Uterus (tissue), 4 donors: ENCODE measurements at places on chromosomes 4 and X. TPM values are rescaled to one million over a fixed set of nuclear protein-coding genes. Genes with fewer than 3 reads are reported as not detected.
A peak's percentile ranks its signal among the peaks of the same experiment; 100 is the strongest.

DNA sequence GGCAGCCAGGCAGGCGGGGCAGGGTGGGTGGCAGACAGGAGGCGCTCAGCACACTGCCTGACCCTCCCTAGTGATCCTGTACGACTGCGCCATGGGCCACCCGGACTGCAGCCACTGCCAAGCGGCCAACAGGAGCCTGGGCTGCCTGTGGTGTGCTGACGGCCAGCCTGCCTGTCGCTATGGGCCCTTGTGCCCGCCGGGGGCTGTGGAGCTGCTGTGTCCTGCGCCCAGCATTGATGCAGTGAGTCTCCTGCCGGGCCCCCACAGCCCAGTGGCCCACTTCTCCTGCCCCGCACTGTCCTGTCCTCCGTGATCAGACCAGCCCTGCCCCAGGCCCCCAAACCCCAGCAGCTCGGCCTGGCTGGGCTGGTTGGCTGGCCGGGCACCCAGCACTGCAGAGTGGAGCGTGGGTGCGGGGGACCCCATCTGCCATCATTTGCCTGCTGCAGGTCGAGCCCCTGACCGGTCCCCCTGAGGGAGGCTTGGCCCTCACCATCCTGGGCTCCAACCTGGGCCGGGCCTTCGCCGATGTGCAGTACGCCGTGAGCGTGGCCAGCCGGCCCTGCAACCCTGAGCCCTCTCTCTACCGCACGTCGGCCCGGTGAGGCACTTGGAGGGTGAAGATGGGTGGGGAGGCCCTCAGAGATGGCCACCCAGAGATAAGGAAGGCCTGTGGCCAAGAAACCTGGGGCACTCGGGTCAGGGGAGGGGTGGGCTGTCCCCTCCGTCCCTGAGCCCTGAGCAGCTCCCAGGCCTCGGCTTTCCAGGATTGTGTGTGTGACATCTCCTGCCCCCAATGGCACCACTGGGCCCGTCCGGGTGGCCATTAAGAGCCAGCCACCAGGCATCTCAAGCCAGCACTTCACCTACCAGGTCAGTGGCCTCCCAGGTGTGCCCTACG is 7.6 kb downstream of the PLXNB3 start:
- no peak for DNase-seq

- DNase-seq = no peak
These were observed 39.6 kb downstream of the FAM47C start for GRCh38 chrX:37047776-37048175.

DNA sequence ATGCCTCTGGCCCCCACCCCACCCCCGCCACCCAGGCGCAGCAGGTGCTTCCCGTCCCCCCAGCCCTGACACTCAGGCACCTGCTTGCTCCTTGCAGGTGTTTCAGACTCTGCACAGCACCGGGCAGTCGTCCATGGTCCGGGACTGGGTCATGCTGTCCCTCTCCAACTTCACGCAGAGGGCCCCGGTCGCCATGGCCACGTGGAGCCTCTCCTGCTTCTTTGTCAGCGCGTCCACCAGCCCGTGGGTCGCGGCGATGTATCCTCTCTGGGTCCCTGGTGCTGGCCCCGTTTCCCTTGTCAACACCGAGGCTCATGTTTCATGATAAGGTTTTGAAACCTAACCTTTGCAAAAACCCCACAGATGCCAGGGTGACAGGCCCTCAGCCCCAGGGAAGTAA is 10.2 kb upstream of the MSANTD1 start:
- DNase-seq = no peak

The CXCL3 gene
- total RNA-seq = not detected

DNA sequence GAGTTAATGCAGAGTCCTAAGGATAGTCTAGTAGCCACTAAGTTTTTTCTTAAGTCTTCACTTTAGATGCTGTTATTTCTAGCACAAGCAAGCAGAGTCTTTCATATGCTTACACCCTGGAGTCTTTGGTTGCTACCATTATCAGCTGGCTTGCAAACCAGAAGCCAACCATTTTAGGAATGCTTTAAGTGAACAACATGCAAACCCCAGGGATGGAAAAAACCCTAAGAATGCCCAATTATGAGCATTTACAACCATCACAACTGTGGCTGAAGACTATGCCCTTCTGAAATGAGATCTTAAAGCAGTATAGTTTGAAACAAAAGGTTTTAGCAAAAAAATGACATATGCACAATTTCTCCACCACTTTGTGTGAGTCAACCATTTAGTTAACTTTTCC is 6.6 kb downstream of the MID1IP1 start:
- DNase-seq = no peak

The MAGEB16 gene
- not detected for total RNA-seq

- no peak for DNase-seq
These were observed 129.1 kb upstream of the STIM2 start for GRCh38 chr4:26731351-26732035.

DNA sequence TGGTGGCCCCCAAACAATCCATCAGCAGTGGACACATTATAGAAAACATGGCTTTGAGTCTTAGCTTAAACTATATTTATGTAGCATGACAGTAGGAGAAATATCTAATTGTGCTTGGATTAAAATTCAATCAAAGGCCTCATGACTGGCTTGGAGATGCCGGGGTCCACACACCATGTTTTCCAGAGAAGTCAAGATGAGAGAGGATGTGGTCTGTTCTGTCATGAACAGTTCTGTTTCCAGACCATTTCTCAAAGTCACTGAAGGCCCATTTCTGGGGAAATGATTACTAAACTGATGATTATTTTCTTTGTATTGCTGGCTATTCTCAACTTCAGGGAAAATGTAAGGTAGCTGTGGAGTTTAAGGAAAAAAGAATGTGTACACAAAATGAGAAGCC is 76.3 kb downstream of the C4orf51 start:
- DNase-seq = no peak

DNA sequence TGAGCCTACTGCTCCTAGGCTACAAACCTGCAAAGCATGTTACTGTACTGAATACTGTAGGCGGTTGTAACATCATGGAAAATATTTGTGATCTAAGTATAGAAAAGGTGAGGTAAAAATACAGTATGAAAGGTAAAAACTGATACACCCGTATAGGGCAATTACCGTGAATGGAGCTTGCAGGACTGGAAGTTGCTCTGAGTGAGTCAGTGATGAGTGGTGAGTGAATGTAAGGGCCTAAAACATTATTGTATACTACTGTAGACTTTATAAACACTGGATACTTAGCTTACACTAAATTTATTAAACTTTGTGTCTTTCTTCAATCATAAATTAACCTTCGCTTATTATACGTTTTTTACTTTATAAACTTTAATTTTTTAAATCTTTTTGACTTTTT is 3.7 kb downstream of the KIF4A start:
- no peak for DNase-seq

The TMEM156 gene
- not detected for total RNA-seq

DNA sequence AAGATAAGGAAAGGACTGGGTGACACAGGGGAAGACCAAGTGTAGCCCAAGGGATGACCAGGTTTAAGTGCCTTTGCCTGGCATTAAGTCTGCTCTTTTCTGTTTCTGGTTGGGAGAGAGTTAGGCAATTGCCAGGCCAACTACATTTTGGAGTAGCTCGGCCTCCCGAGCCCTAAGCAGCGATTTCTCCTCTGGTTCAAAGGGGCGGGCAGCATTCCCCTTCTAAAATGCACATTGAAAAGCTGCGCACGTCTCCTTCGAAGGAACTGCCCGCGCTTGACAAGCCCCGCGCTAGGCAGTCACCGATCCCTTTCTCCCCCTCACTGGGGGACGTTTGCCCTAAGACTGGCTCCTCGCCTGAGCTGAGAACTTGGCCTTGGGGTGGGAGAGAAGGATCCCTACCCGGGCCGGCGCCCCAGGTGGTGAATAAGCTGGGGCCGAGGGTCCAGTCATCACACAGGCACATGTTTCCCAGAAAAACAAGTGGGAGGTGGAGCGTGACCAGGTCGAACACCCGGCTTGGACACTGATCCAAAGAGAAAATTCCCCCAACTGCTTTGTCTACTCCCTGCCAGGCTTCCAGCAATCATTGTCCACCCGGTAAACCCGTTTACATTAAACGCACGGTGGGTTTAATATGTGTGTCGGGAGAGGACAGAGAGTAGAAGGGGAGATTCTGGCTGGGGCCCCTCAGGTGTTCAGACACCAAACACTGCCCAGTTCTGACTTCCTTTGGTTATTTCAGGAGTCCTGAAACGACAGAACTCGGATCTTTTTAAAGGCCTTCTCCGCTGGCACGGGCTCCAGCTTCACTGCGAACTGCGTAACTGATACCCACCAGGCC is 4.0 kb downstream of the ARX start:
- no peak for DNase-seq

- DNase-seq = no peak
These were observed 5.0 kb downstream of the GPR78 start for GRCh38 chr4:8585186-8585585.

DNA sequence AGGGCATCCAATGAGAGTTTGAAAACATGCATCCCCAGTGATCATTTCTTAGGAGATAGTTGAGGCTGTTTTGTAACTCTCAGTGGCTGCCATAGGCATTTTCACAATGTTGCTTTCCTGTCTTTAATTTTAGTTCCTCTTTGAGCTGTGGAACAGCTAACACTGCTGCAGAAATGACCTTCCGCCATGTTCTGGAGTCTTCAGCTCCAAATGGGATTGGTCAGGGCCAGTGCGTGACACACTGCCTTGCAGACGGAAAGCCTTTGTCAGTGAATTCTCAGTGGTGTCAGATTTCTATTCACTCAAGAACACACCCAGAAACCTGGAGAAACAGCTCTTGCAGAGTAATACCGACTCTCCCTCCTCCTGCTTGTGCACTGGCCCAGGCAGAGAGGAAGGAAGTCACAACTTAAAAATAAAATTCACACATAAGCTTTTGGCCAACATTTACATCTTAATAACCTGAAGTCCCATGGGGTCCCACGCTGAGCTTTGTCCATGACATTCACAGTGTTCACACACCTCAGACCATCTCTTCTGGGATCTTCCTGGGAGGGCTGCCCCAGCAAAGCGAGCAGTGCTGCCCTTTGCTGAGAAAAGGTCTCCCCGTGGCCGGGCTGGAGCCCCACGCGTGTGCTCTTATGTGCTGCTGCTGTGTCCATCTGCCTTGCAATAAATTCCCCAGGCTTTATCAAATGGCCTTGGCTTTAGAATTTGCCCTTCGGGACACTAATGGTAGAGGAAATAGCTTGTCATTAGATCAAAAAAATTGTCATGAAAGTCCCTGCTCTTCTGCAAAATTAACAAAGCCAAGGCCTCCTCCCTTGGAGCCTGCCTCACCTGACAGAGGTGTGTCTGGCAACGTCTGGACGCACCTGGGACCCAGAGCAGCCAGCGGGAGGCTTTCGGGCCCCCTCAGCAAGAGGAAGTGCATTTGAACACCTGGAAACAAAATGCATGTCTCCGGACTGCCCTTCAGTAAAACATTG is 126.8 kb downstream of the IRF2 start:
- DNase-seq = no peak

- no peak for DNase-seq
These were observed 2.5 kb upstream of the TMEM154 start for GRCh38 chr4:152682143-152682941.

DNA sequence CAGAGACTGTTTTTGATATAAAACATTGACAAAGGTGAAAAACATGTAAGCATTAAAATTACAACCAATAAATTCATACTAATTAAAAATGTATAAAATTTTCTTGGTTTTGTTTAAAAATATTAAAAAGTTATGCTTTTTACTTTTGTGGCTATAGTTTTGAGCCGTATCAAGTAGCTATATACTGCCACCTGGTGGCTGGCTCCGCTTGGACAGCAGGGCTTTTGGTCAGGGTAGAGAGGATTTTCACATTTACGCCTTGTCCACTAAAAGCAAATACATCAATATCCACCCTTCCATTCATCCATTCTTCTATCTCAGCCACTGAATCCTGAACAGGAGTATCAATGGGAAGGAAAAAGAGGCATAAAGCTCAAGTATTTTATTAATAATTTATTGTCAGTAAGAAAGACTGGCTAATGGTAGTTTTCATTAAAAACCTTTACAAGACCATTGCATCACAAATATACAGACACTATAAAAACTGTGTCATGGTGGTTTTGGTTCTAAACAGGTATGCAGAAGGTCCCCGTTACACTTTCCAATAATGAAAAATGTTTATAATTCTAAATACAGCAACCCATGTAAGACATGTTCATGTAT is 32.1 kb upstream of the MTNR1A start:
- DNase-seq = peak; percentile 60

GRCh38 chr4:182975806-182976205 is 58.6 kb upstream of the DCTD start:
- no peak for DNase-seq

DNA sequence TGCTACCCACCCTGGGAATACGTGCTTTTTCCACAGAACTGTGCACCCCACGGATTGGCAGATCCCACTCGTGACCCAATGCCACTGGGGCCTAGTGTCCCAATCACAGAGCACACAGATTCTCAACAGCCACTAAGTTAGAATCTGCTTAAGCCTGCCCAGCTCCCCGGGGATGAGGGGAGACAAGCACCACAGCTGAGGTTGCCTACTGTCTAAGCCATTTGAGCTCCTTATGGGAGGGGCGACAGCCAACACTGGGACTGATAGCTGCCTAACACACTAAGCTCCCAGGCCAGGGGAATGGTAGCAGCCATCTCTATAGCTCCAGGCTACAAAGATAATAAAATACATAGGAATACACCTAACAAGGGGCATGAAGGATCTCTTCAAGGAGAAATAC is 93.5 kb upstream of the GUCY1A1 start:
- DNase-seq = no peak

GRCh38 chr4:186104890-186105646 is 564 bp downstream of the FAM149A start:
- DNase-seq = peak; percentile 23

DNA sequence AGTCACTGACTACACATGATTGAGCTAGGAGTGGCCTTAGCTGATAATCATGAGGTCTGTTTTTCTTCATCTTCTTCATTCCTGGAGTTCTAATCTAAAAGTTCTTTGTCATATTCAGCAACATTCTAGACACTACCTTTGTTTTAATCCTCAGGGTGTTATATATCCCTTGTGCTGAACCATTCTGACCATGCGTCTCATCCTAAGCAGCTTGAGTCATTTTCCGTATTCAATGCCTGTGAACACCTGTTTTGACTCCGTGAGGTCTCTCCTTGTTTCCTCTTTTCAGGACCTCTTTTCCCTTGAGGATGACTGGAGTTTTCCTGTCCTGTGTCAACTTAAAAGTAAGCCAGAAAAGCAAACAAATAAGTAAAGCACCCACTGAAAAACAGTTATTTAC is 597.9 kb downstream of the GBA3 start:
- DNase-seq = no peak

- DNase-seq = no peak
These were observed 33.7 kb downstream of the BST1 start for GRCh38 chr4:15736514-15737050.
